ENCODE measurements at places on chromosomes 1 and 21.

DNA sequence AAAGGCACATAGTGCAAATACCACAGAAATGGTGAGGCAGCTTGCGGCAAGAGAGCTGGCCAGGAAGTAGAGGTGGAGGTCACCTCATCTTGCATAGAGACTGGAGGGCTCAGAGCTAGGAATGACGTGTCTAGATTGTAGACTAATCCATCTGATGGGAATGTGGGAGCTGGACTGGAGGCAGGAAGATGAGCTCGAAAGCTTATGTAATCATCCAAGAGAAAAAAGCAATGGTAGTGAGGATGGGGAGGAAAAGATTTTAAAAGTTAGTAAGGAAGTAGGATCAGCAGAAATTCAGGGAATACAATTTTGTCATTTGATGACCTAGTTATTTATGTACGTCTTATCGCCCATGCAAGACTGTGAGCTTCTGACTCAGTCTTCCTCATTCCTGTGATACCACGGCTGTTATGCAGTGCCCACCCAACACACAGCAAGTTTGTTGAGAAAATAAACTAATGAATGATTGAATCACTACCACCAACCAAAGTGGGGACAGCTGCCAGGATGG, 123.9 kb downstream of the RRAGC start:
- no peak for DNase-seq

DNA sequence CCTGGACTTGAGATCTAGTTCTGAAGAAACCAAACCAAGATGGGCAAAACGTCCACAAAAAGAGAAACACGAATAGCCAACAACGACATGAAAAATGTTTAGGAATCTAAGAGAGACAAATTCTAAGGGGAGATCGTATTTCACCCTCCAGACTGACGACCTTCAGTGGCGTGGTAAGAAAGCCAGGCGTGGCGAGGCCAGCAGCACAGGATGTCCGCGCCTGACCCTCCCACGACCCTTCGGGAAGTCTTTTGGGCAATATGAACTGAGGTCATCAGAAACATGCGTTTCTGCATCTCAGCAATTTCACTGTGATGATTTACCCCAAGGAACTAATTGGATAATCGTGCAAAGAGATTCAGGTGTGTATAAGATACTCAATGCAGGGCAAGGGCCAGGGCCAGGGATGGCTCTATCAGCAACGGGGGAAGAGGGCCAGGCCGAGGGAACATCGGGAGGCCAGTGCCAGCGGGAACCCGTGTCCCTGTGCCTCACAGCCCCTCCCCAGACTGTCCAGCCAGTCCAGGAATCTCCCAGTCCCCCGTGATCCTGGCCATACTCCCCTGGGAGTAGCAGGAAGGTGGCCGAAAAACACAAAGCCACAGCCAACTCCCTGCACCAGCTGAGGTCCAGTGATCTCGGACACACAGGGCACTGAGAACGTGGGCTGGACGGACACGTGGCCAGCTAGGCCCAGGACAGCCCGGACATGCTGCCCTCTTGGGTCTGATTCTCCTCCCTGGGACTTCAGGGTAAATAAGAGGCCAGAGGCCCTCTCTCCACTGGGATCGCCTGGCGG, 53.6 kb upstream of the ADARB1 start:
- no peak for DNase-seq

DNA sequence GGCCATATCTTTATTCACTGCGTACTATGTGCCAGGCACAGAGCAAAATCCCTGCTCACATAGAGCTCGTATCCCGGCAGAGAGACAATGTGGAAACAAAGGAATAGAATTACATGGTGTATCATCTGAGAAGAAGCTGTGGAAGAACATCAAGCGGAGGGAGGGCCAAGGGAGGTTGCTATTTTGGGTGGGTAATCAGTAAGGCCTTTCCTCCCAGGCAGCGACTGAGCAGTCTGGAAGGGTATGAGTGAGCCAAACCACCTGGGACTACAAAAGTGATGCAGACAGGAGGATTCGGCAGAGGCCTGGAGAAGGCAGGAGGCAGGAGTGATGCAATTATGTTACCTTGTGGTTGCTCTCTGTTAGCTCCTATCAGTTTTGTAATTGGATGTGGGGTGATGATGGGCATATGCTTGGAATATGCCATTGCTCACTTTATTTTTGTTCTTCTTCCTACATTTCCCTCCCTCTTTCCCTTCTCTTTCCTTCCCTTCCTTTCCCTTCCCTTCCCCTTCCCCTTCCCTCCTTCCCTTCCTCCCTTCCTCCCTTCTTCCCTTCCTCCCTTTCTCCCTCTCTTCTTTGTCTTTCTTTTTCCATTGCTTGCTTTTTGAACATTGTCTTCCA, 172.9 kb downstream of the DISC1 start:
- no peak for DNase-seq

- no peak for DNase-seq
These were observed 15.8 kb upstream of the RGS13 start for GRCh38 chr1:192620071-192620635.

DNA sequence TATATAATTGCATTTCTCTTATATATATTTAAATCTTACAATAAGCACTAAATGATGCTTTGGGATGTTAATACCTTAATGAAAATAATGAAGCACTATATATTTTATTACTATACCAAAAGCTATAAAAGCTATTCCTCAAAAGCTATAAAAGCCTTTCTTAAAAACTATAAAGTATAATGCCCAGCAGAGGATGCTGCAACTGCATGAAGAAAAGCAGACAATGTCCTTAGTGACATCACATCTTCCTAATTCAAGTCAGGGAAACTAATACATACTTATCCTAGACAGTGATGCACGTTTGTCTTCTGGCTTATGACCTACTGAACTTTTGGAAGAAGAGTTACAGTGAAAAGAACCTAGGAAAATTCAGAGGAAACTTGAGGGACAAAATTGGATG, 13.6 kb upstream of the C1orf185 start:
- DNase-seq = no peak

DNA sequence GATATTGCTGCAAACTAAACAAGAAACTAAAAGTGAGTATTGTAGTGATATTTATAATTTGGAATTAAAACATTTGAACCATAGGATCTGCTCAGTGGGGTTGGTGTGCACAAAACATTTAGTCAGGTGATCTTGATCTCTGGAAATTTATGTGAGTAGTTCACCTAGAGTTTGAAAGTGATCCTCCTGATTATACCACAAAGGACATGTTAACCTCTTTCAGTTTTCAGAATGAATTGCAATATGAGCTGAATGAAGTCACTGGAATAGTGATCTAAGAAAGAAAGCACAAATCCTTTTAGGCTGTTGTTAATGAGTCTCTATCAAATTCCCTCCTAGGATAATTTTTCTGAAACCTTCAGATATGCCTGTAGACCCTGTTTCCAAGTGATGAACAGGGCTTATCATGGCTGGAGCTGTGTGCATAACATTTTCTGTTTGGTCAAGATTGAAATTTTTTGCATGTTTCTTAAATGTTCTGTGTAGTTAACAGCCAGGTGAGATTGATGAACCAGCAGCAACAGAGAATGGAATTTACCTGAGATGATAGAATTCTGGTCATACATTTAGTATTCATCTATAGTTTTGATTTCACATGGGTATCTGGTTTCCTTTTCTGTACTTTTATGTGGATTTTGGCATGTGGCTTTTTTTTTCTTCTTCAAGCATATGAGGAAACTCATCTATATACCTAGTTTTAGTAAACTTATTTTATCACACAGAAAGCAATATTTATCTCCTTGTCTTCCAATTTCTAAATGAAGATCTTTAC, 25.5 kb downstream of the CDC14A start:
- DNase-seq = no peak

GRCh38 chr1:19814681-19815503, at the start of gene RNF186:
TSS of gene RNF186 (minus strand) at chr1:19815283. CDS start at chr1:19815101, 182 bp downstream.
- DNase-seq = no peak

DNA sequence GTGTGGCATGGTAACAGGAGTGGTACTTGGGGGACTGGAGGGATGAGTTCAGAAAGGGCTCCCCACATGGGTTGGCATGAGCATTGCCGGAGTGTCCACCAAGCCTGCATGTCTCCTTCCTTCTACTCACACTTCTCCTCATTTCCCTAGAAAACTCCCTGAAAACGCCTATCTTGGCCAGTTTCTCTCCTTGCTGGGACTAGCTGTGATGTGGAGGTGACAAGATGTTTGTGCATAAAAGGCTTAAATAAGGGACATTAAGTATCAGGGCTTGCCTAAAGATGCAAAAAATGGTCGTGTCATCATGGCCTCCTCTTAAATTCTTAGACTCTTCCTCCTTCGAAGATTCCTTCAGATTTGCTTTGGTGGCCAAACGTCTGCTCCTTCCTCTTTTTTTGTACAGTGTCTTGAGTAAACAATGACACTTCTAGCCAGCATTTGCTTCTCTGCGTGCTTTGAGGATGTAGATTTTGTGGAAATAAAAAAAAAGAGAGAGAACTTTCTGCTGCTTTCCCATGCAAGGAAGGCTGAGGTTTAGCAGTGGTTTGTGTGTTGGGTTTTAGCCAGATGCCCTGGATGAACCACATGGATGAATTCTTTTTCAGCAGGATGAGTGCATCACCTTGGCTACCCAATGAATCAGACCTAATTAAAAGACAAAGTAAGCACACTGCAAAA, 239.1 kb upstream of the IRF2BP2 start:
- DNase-seq = no peak

DNA sequence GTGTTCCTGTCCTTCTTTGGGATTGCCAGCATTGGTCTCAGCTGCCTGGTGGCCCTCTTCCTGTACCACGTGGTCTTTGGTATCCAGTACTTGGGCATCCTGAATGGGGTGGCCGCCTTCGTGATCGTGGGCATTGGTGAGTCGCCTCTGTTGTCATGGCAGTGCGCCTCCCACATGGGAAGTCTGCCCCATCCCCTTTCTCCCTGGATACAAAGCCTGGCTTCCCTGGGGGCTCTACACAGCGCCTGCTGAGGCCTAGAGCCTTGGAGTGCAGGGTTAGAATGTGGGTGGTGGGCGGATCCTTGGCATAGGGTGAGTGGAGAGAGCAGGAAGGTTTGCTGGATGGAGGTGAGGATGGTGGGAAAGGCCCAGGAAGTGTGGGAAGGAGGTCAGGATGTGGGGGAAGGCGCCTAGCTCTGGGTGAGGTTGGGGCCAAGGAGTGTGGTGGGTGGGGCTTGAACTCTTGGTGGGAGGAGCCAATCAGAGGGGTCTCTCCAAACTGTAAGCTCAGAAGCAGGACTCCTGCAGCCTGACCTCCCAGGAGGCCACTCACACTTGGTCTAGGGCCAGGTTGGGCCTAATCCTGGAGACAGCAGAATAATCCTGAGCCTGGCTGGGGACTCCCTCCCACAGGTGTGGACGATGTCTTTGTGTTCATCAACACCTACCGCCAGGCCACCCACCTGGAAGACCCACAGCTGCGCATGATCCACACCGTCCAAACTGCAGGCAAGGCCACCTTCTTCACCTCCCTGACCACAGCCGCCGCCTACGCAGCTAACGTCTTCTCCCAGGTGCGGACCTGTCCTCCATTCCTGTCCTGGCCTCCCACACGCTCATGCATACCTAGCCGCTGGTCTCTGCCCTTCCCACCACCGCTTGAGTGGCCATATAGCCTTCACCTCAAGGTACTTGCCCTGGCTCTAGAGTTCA, 36.7 kb downstream of the DISP3 start:
- DNase-seq = no peak

- no peak for DNase-seq
These were observed 55.2 kb downstream of the NENF start for GRCh38 chr1:212487774-212488435.

- DNase-seq = no peak
These were observed 138.0 kb upstream of the CD34 start for GRCh38 chr1:208048904-208049303.

GRCh38 chr1:12158357-12159092, 8.3 kb upstream of the TNFRSF1B start:
- DNase-seq = no peak

DNA sequence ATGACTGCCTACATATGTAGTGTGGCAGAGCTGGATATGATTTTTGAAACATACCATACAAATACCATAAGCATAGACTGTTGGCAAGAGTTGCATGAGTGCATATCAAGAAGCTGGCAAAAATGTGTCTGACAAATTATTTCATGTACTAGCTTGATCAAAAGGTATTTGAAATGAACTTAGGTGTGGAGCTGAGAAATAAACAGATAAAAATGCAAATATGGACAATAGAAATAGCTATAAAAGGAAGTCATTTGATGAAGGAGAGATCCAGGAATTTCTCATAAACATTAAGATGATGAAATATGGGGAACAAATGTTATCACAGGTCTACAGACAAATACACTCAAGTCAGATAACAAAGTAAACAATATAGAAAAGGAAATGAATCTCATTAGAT, 609.1 kb downstream of the PTPRC start:
- no peak for DNase-seq

DNA sequence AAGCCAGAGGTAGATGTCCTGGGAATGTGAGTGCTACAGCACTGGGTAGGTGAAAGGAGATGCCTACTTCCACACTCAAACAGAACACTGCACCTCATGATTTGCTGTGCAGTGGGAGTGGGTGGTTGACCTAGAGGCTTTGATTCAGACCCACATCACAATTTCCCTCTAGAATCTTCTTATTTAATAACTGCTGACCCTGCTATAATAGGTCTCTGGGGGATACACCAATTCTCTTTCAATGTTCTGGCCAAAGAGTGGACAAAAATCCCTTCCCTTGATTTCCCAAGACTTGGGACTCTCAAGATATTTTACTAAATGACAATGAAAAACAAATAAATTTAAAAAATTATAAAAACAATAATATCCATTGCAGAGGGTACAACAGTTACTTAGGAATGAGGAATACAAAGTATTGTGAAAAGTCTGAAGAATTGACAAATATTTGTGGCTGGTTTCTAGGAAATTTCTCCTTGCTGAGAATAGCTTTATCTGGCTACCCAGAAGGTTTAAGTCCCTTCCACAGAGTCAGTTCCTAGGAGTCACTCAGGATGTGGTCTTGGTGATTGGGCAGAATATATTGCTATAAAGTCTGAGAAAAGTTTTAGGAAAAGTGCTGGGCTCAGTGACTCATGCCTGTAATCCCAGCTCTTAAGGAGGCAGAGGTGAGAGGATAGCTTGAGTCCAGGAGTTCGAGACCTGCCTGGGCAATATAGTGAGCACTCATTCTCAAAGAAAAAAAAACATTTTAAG, 2.4 kb upstream of the FCGR2A start:
- no peak for DNase-seq

DNA sequence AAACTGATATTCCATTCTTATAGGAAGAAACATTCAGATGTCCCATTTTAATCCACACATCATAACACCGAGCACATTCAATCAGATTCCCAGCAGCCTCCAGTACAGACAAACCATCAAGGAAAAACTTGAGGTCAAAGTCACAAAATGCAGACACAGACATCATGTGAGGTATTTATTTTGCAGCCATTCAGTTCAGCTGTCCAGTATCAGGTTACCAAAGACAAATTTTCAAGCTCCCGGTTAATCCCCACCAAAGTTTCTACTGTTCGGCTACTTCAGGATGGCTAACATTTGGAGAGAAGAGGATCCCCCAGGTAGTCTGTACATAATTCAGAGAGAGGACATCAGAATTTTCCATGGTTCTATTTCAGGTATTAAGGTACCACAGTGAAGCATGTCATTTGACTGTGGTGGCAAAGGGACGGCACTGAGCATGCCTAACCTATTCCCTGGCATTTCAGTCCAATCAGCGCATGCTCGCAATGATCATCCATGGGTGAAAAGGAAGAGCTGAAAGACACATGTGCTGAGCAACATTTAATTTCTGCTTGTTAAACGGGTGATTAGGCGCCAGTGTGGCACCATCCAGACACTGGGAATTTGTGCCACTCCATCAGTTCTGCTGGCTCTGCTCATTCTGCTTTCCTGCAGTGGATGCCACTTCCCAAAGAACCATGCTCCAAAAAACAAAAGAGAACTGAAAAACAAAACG, 13.6 kb upstream of the NDC1 start:
- DNase-seq = no peak

GRCh38 chr1:31418626-31419323, 5.8 kb downstream of the SERINC2 start:
- no peak for DNase-seq
